ENCODE measurements at places on chromosomes 6 and 20. TPM values are rescaled to one million over a fixed set of nuclear protein-coding genes. Genes with fewer than 3 reads are reported as not detected.

DNA sequence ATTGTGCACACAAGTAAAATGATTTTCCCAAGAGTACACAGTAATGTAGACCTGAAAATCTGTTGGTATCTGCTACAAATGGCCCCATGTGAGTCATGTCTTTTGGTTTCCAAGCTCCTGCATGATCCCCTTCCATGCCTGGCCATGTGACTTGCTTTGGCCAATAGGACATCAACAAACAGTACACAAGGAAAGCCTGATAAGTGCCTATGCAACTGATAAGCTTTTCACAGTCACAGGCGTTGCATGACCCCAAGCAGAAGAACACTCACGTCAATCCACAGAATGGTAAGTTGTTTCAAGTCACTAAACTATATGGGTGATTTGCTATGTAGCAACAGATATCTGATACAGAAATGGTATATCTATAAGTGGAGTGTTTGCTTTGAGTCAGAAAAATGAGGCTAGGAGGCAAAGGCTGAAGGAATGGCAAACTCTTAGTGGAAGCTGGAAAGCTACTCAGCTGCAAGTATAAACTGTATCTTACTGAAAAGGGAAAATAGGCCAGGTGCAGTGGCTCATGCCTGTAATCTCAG, 160.1 kb upstream of the BEND3 start:
- peak overlapping the region; percentile 11 for H3K4me3 ChIP-seq
- no peaks in the 10 kb centered on the region for H3K36me3 ChIP-seq
- H3K4me1 ChIP-seq: peaks cover 16% of the 10 kb centered on the region
- H3K27ac ChIP-seq: peak overlapping the region; percentile 87
- no peaks in the 10 kb centered on the region for H3K27me3 ChIP-seq

DNA sequence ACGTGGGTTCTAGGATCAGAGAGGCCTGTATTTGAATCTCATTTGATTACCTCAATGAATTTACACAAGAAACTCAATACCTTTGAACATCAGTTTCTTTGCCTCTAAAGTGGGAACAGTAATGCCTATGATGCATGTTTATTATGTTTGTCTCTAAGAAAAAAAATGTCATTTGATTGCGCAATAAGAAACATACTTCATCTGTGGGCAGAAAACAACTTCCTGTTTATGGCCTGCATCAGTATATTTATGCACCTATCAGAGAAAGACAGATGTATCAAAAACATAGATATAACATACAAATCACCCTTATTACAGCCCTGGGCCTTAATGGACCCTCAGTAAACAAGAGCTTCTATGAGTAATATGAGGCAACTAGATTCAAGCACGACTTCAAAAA, 516.4 kb upstream of the ARID1B start:
- no peak overlapping the region for H3K4me3 ChIP-seq
- no peaks in the 10 kb centered on the region for H3K27me3 ChIP-seq
- H3K4me1 ChIP-seq: no peaks in the 10 kb centered on the region
- no peaks in the 10 kb centered on the region for H3K36me3 ChIP-seq
- no peak for DNase-seq

PLEKHG1 gene
- total RNA-seq: 35.0 TPM

DNA sequence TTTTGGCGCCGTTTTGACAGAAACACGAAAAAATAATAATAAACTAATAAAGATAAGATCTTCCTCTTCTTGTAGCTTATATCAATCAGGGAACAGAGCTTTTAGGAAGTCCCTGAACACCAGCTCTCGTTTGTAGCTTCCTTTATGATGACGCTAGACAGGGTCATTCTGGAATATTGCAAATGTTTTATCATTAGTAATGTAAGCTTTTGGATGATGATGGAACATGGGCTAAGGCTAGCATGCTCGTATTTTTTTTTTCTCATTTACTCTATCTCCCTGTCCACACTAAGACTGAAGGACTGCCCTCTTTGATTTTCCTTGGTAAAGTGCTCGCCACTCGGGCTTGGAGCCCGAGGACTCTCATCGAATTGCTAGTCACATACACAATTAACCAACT, 22.1 kb upstream of the POM121L2 start:
- no peaks in the 10 kb centered on the region for H3K36me3 ChIP-seq
- H3K27me3 ChIP-seq: no peaks in the 10 kb centered on the region
- H3K27ac ChIP-seq: no peak overlapping the region
- DNase-seq: no peak
- H3K4me1 ChIP-seq: peaks cover 4% of the 10 kb centered on the region

GRCh38 chr6:36023996-36024795, at the start of gene SLC26A8:
SLC26A8 (minus strand) TSS chr6:36024641; CDS start chr6:36019707, 4,934 bp downstream.
- no peak within 1 kb of the TSS for H3K27ac ChIP-seq
- no peak for DNase-seq
- H3K27me3 ChIP-seq: no peaks in the 10 kb centered on the region
- H3K4me3 ChIP-seq: no peak within 1 kb of the TSS
- peaks cover 19% of the 10 kb centered on the region for H3K4me1 ChIP-seq
- H3K36me3 ChIP-seq: no peaks in the 10 kb centered on the region

- H3K27me3 ChIP-seq: peaks cover 5% of the 10 kb centered on the region
- H3K4me1 ChIP-seq: no peaks in the 10 kb centered on the region
- no peak for DNase-seq
- no peak overlapping the region for H3K4me3 ChIP-seq
- H3K27ac ChIP-seq: no peak overlapping the region
- H3K36me3 ChIP-seq: no peaks in the 10 kb centered on the region
Observed at GRCh38 chr20:59660471-59660870, 56.1 kb downstream of the PHACTR3 start.

C6orf15 gene
- total RNA-seq: not detected

DNA sequence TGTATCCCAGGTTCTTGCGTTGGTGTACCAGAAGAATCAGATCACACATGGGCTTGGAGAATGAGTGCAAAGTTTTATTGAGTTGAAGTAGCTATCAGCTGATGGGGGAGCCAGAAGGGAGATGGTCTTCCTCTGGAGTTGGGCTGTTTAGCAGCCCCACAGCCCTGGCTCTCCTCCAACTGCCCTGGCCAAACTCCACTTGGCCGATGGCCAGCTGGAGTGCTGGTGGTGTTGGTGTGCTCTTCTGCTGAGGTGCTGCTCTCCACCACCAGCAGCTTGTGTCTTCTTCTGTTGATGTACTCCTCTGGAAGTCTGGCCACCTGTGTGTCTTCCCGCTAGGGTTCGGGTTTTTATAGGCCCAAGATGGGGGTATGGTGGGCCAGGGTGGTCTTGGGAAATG, 172.8 kb downstream of the TINAG start:
- H3K36me3 ChIP-seq: no peaks in the 10 kb centered on the region
- no peak overlapping the region for H3K27ac ChIP-seq
- no peaks in the 10 kb centered on the region for H3K4me1 ChIP-seq
- DNase-seq: no peak
- H3K4me3 ChIP-seq: no peak overlapping the region

GRCh38 chr6:20833881-20834515, 299.7 kb downstream of the CDKAL1 start:
- no peak for DNase-seq
- no peaks in the 10 kb centered on the region for H3K27me3 ChIP-seq
- H3K27ac ChIP-seq: no peak overlapping the region
- H3K4me1 ChIP-seq: no peaks in the 10 kb centered on the region
- no peak overlapping the region for H3K4me3 ChIP-seq
- H3K36me3 ChIP-seq: no peaks in the 10 kb centered on the region

RALGAPA2 gene
- 17.3 TPM for total RNA-seq

OR12D1 gene
- not detected for total RNA-seq

GRCh38 chr20:57062241-57062640, 204.2 kb downstream of the BMP7 start:
- no peak overlapping the region for H3K27ac ChIP-seq
- peak; percentile 29 for DNase-seq
- no peak overlapping the region for H3K4me3 ChIP-seq
- H3K27me3 ChIP-seq: no peaks in the 10 kb centered on the region
- no peaks in the 10 kb centered on the region for H3K4me1 ChIP-seq
- no peaks in the 10 kb centered on the region for H3K36me3 ChIP-seq

Data from Caco-2 (cell line).